ENCODE measurements at places on chromosomes 12 and 14. TPM values are rescaled to one million over a fixed set of nuclear protein-coding genes. Genes with fewer than 3 reads are reported as not detected.

DNA sequence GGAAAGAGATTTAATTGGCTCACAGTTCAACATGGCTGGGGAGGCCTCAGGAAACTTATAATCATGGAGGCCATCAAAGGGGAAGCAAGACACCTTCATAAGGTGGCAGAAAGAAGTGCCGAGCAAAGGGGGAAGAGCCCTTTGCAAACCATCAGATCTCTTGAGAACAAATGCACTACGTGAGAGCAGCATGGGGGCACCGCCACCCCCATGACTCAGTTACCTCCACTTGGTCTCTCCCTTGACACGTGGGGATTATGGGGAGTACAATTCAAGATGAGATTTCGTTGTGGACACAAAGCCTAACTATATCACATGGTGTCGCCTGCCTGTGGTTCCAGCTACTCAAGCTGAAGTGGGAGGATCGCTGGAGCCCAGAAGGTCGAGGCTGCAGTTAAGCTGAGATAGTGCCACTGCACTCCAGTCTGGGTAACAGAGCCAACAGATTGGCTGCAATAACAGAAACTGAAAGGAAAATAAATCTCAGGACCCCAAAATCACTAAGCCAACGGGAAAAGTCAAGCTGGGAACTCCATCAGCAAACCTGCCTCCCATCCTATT is 10.0 kb upstream of the CDCA4 start:
- DNase-seq = no peak

GRCh38 chr12:45703942-45704341 is 25.6 kb upstream of the ARID2 start:
- DNase-seq = no peak

GRCh38 chr12:49636979-49637755 is 13.8 kb downstream of the PRPF40B start:
- DNase-seq = peak; percentile 79

The PYGL gene
- total RNA-seq = 0.55 TPM

DNA sequence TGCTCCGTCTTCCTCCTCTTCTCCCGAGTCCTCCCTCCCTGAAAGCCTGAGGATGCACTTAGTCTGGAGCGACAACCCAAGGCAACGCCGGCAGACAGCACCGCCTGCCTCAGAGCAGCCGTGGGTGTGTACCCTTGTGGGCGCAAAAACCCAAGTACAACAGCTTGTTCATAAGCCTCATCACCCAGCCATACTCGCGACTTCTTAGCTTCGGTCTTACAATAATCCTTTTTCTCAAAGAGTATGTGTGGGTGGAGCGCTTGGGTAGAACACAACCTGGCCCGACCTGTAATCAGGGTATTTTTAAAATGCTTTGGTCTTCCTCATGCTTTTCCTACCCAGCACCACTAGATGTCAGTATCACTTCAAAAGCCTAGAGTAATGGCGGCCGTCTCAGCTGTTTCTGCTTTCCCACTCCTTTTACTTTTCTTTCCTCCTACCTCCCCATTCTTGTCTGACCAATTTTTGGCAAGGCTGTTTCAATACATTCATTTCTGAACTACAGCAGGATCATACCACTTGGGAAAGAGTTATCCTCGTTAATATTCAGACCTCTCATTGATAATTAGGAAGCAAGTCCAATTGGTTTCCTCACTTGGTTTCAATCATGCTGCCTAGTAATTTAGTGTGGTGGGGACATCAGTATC is 198.9 kb downstream of the EPS8 start:
- peak; percentile 60 for DNase-seq

DNA sequence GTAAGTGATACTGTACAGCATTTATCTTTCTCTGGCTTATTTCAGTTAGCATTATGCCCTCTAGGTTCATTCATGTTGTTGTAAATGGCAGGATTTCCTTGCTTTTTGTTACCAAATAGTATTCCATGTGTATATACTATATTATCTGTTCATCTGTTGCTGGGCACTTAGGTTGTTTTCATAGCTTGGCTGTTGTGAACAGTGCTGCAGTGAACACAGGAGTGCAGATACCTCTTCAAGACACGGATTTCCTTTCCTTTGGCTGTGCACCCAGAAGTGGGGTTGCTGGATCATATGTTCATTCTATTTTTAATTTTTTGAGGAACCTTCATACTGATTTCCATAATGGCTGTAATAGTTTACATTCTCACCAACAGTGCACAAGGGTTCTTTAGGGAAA is 21.5 kb downstream of the EP400 start:
- no peak for DNase-seq

DNA sequence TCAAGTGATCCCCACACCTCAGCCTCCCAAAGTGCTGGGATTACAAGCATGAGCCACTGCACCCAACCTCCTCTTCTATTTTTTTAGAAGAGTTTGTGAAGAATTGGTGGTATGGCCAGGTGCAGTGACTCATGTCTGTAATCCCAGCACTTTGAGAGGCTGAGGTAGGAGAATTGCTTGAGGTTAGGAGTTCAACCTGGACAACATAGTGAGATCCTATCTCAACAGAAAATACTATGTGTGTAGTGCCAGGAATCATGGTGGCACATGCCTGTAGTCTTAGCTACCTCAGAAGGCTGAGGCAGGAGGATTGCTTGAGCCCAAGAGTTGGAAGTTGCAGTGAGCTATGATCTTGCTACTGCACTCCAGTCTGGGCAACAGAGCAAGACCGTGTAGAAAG is 5.5 kb upstream of the ATF7 start:
- DNase-seq = no peak

DNA sequence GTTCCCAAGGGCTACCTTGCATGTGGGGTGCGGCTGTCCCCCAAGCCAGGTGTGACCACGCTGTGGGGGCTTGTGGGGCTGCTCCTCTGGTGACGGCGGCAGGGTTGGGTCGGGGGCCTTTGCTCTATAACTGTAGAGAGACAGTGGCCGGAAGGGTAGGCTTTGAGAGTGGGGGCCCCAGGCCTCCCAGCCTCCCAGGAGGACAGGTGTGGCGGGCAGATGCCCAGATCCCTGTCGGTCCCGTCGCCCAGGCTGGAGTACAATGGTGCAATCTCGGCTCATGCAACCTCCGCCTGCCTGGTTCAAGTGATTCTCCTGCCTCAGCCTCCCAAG is 2.7 kb upstream of the GPR132 start:
- DNase-seq = no peak

The GYS2 gene
- not detected for total RNA-seq

DNA sequence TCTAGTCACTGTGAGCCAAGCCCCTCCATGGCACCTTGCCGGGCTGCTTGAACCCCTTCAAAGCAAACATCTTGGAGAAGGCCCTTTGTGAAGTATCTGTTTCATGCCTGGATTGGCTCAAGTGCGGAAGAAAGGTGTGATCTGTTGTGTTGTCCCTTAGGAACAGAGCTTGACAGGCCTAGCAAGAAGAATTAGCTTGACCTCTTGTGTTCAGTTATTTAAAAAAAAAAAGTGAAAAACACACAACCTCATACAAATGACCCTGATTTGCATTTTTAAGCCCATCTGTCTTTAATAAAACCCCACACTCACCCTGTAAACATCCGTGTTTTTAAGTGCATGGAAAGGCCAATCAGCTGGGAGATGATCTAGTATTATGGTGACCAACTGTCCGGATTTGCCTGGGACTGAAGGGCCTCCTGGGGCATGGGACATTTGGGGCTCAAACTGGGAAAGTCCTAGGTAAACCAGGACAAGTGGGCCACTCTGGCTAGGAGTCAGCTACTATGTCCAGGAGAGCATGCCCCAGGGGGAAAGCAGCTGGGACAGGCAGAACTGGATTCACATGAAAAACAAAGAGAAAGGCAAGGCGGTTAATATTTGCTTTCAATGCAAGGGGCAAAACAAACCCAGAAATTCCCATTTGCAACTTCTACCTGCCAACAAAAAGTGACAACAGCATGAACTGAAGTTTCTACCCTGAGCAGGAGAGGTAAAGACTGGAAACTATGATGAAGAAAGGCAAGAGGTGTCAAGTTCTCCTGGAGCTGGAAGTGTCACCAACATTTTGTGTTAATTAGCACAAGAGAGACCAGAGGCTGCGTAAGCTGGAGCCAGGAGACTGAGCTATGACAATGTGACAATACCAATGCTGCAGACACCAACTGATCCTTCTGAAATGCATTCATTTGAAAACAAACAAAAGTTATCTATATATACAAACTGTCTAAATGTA is 78.6 kb downstream of the CLMN start:
- no peak for DNase-seq

The LBHD2 gene
- total RNA-seq = not detected

DNA sequence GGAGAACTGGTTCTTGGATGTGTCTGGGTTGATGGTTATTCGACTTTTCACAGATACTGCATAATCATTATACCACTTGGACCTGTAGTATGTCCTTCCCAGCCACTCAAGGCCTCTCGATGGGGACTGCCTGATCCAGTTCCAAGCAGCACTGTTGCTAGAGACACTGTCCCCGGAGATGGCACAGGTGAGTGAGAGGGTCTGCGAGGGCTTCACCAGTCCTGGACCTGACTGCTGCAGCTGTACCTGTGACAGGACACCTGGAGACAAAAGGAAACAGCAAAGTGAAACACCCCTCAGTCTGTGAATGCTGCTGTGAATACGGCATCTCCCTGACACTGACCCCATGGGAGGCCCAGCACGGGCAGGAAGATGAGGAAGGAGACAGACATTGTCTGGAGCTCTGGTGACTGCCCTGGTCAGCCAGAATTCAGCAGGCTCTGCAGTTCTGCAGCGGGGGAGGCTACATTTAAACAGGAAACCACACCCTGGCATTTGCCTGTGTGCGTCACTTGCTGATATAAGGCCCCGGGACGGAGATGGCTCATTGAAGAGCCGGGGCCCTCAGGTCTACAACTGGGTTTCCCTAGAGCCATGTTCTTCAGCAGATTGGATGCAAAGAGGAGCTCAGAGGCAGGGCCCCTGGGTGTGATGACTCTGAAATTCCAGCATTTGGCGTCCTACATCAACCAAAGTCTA is 413.6 kb downstream of the TMEM121 start:
- DNase-seq = peak; percentile 42

- DNase-seq = no peak
Observed at GRCh38 chr12:57604992-57605810, 577 bp downstream of the DTX3 start.

The SMOC1 gene
- total RNA-seq = not detected

DNA sequence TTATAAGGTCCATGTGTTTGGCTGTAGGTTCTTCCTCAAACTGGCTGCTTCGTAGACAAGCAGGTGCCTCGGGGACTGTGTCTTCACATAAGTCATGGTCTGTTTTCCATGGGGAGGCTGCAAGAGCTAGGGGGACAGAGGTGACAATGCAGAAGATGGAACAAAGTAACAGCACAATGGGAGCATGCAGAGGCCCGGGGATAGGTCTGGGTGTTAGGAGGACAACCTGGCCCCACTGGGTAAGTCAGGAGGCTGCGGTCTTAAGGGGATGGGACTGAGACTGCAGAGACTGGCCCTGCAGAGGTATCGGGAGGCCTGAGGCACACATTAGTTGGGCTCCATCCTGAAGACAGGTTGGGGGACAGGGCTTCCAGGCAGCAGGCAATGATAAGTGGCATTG is 88.9 kb downstream of the NTF3 start:
- no peak for DNase-seq

DNA sequence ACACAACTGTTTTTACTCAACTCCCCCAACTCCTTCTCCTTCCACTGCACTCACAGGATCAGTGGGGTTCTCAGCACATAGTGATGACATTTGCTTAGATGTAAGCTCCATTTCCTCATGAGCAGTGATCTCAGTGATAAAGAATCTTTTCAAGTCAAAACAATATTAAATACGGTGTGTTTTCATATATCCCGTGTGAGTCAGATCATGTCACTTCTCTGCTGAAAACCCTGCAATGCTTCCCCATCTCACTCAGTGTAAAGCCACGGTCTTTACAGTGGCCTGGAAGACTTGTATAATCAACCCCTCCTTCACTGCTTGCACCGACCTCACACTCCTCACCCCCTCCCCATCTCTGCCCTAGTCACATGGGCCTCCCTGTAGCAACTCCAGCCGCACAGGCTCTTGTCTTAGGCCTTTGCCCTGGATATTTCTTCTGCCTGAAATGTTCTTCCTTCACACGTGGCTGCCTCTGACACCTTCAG is 149.7 kb upstream of the ARHGAP5 start:
- DNase-seq = no peak

The TULP3 gene
- 7.8 TPM for total RNA-seq

GRCh38 chr14:25092258-25092740 is 42.4 kb upstream of the STXBP6 start:
- no peak for DNase-seq

DNA sequence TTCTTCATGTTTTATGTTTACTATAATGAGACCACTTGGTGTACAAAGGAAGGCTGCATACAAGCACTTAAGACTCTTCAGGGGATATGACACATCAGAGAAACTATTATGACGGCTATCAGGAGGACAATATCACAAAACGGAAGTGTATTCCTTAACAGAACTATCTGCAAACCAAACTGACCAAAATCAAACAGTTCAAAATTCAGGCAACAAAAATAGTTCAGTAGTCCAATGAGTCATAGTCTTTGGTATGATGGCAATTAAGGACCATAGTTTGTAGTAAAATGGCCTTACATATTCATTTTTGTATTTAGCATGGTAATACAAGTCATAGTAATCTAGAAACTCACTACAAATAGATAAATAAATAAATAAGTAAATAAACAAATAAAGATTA is 1638.7 kb upstream of the SEL1L start:
- DNase-seq = no peak

GRCh38 chr12:15268927-15269552 is 47.8 kb upstream of the RERG start:
- DNase-seq = peak; percentile 49

- peak; percentile 93 for DNase-seq
Observed at GRCh38 chr14:50001999-50002925, 109.4 kb downstream of the ARF6 start.

The TAS2R19 gene
- 1.8 TPM for total RNA-seq

Data from activated CD8-positive, alpha-beta memory T cell treated with anti-CD3 and anti-CD28 coated beads, Interleukin-2, amount 10 ng/mL, durations not matched to agents 7 days and 5 days (primary cell).